Head of caudate nucleus (tissue), 42 donors: ENCODE measurements at places on chromosomes 6 and 20.

- no peak for DNase-seq
Measured at GRCh38 chr6:96157018-96157565, 141.3 kb downstream of the FUT9 start.

- no peak for DNase-seq
Measured at GRCh38 chr6:69816026-69816425, 19.2 kb upstream of the LMBRD1 start.

- DNase-seq = no peak
Measured at GRCh38 chr6:158630938-158631616, 13.5 kb downstream of the DYNLT1 start.

DNA sequence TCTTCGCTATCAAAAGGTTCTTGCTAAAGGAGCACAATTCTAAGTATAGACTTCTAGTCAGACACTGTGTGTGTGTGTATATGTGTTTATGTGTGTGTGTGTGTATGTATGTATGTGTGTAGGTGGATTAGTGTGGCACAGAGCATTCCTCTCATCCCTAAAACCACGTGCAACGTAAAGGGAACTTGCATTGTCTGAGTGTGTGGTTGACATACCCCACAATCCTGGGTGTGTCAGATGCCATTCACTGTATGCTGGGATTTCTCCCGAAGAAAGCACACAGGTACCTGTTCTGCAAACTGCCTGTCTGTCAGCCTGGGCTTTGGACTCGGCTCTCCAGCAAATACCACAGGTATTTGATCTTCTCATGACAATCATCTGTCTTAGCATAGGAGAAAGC, 42.3 kb upstream of the TBC1D7 start:
- no peak for DNase-seq

DNA sequence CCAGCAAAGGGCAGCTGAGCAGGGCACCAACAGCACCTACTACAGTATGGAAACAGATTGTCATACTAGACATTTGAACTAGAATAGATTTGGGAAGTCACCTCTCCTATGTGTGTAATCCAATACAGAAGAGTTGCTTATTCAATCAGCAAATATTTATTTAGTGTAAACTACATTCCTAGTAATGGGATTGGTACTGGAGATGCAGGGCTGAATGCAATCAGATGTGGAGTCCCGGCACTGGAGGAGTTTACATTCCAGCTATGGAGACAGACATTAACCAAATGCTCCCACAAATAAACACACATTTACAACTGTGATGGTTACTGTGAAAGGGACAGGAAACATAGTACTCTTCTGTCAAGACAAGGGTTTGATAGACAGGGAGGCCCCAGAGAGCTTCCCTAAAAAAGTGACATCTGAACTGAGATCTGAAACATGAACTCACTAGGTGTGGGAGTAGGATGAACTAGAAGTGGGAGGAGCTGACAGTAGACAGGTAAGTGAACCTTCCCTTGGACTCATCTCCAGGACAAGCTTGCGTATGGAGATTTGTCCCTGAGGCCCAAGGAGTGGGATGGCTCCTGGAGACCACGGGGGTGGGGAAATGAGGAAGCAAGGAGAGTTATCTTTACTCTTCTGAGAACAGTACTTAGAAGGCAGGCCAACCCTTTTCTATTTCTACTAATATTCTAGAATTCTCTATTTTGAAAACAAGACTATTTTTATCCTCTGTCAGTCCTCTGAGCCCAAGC, 420.5 kb downstream of the MAFB start:
- DNase-seq = no peak

DNA sequence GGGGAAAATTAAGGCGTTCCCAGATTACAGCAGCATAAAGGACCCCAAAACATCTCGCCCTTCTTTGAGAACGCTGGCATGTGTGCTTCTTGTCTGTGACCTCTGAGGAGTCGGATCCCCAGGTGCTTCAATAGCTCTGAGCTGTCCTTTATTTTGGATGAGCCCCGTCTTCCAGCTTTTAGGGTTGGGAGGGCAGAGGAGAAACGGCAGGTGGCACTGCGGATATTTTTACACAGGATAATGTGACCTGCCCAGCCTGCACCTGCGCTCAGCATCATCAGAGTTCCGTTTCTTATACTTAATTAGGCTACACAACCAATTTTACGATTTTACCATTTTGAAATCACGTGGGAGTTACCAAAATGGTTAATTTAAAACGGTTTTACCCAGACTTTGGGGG, 147.7 kb upstream of the RPS6KA2 start:
- DNase-seq = no peak

DNA sequence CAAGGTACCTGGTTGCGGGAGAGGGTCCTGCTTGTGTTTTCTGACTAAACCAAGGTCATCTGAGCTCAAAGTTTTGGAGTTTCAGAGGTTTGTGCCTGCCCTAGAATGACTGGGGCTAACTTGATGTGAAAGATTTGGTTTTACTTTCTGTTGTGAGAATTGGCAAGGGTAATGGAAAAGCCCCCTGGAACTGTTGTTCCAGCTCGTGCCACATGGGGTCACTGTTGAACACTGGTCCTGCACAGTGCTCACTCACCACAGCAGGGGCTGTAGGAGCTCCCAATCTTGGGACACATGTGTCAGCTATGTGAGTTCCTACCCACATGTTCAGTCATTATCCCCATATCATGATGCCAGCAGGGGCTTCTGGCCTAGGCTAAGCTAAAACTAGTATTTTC, 6.5 kb downstream of the TGM6 start:
- DNase-seq = no peak

GRCh38 chr20:63536997-63537524, at the start of gene PTK6:
Gene PTK6 (minus strand): TSS chr20:63537376. CDS start chr20:63537314, 62 bp downstream.
- DNase-seq = no peak

- no peak for DNase-seq
Measured at GRCh38 chr6:105909106-105909505, 177.0 kb upstream of the PRDM1 start.

DNA sequence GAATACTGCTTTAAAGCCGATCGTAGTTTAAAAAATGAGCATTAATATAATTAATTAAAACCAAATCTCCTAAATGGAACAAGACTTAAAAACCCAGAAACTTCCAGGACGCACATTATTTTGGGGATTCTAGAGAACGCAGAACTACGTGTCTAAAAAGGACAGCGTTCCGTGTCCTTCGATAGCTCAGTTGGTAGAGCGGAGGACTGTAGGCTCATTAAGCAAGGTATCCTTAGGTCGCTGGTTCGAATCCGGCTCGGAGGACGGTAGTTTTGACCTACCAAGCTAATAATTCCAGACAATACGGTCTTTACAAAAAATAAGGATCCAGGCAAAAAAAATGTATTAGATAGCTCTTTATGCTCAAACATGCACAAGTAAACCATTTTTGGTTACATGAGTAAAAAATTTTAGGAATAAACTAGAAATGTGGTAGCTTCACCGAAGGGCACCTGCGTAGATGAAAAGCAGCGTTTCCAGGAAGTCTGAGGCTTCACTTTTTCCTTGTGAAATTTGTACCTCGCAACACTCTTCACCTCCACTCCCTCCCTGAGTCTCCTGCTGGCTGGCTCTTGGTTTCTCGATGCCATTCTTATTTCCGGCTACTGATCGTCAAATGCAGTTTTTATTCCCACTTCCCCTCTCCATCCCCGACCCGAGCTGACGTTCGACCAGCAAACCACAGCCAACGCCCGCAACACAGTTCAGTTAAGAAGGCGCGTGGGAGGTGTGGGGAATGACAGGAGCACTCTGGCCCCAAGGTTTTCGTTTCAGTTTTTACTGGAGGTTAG, 19.6 kb upstream of the ABT1 start:
- DNase-seq = peak; percentile 50

- DNase-seq = no peak
Measured at GRCh38 chr6:129426343-129426742, 283.6 kb downstream of the ARHGAP18 start.

DNA sequence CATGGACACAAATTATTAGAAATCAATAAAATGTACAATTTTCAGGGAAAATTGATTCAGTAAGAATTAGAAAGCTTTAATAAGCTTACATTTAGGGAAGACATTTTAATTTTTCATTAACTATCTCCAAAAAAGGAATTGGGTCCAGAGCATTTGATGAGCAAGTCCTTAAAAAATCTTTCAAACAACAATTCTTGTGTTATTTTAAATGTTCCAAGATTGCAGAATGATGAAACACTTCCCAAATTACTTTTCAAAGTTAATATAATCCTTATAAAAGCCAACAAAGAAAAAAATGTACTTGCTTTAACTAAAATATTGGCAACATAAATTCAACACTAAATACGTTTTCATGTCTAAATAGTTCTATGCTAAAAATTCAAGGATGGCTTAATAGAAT, 102.0 kb downstream of the ADAT2 start:
- no peak for DNase-seq

DNA sequence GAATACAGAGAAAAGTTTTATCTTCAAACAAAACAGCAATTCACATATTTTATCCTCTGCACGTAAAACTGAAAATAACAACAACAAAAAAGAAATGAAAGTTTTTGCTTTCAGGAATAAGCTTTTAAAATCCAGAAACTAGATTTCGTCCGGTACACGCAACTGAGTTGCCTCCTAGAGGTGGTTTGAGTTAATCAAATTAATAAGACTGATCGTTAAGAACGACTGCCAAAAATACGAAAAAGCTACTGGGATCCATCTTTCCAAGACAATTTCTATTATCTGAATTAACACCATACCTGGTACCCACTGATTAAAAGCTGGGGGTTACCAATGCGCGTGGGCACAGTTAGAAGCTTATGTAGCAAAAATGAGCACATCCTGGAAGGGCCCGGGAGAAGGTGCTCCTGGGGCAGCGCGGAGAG, 669 bp downstream of the PDCD2 start:
- DNase-seq = no peak

GRCh38 chr20:46774943-46775560, 65.6 kb downstream of the SLC2A10 start:
- no peak for DNase-seq

GRCh38 chr20:53948383-53949318, 121.7 kb downstream of the BCAS1 start:
- no peak for DNase-seq

DNA sequence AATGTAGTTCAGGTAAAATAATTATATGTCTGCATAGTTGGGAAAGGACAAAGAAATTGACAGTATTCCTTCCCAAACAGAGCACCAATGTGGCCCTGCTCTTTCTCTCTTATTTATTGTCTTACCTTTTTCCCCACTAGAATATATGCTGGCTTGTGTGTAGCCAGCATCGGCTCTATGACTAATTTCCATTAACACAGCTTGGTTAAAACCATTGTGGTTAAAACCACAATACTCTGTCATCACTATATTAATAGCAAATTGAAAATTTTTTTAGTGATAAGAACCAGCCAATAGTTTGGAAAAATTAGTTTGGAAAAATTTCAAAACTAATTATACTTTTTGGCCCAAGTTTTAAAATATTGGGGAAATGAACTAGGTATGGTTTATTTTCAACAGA, 535.1 kb downstream of the UTRN start:
- DNase-seq = no peak

- DNase-seq = no peak
Measured at GRCh38 chr6:92275150-92275549, 1144.2 kb downstream of the EPHA7 start.

GRCh38 chr20:17227219-17227575, 357 bp downstream of the PCSK2 start:
- DNase-seq = no peak

DNA sequence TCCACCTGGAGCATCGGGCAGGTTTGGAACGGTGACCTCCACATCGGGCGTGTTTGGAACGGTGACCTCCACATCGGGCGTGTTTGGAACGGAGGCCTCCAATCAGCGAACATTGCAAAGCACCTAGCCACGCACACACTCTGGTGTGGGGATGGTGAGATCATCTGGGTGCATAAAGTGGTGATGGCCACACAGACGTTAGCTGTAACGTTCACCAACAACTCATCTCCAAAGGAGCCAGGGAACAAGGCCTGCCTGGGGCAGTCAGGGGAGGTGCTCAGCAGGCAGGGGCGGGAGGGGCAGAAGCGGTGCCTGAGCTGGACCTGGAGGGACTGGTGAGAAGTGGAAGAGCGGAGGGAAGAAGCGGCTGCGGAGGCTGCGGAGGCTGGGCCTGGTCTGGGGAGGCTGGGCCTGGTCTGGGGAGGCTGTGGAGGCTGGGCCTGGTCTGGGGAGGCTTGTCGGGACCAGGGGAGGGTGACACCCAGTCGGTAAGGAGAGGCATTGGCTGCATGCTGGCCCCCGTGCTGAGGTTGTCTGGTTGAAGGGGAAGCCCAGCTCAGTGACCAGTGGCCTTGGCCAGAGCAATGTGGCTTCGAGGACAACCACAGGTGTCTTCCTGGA, 89.9 kb downstream of the PSMB1 start:
- DNase-seq = no peak

DNA sequence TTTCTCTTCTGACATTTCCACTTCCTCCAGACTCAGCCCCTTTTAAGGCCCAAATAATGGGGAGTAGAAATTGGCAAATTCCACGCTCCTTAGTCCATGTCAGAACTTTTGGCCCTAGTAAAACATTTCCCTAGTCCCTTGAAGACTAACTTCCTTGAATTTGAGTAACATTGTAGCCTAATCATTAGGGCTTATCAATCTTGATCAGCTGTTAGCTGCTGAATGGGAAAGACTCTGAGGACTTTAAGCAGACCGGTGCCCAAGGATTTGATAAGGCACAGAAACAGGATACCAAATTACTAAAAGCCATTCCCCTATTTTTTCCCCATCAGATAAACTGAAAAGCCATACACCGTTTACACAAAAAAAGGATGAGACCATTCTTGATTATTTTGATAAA, 37.0 kb upstream of the ECI2 start:
- no peak for DNase-seq

GRCh38 chr6:124963831-124964763, 1.9 kb downstream of the RNF217 start:
- DNase-seq = no peak

DNA sequence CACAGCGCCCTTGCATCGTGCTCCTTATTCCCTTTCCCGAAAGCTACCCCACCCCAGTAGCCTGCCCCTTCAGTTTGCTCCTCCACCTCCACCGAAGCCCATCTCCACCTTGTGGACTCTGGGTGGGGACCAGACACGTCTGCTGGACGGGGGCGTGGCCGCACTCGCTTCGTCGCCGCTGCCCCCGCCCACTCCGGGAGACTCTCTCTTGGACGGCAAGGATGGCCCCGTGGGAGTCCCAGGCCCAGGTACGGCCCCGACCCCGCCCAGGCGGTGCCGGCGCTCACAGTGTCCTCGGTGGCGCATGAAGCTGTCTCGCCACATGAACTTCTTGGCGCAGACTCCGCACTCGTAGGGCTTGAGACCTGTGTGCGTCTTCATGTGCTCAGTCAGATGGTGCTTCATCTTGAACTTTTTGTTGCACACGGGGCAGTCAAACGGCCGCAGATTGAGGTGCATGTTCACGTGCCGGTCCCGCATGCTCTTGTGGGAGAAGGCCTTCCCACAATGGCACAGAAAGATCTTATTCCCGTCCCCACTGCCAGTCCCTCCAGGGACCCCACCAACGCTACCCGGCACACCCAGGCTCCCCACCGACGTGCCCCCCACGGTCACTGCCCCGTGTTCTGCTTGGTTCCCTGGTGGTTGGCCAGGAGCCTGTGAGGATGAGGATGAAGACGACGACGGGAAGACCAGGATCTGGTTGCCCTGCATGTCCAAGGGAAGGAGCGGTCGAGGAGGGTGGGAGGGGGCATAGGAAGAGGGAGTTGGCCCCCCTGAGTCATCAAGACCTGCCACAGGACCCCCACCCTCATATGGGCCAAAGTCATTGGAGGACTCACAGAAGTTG, 1.3 kb upstream of the TAPBP start:
- no peak for DNase-seq

- no peak for DNase-seq
Measured at GRCh38 chr6:95693108-95693507, 115.8 kb downstream of the MANEA start.

GRCh38 chr6:77786935-77787629, 134.2 kb downstream of the MEI4 start:
- DNase-seq = no peak
